ENCODE measurements at places on chromosomes 1 and 21.

DNA sequence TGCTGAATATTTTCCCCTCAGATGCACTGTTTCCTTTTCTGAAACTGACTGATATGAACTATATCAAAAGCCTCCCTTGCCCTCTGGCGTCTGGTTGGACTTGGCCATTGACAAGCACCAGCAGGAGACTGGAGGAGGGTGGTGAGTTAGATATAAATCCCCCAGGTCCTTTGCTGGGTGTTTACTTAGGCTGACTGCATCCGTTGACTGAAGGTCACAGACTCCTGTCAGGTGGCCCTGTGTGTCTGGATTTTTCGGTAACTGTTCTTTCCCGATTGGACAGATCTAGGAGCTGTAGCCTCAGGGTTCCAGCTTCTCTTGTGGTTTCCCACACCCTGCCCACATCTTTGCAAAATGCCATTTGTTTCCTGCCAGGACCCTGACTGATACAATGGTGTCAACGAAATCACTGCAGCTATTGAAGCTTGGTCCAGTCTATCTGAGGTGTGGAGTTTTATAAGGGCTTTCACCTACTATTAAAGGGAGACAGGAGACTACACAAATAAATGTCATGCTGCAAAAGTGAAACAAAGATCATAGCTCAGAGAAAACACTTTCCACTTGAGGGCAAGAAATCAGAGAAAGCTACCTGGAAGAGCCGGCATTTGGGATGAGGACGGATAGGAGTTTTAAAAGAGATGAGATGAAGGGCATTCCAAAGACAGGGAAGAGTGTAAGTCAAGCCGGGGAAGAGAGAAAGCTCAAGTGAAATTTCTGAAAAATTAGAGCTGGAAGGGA lies 1.5 kb upstream of the MAGI3 start:
- DNase-seq = peak; percentile 48

DNA sequence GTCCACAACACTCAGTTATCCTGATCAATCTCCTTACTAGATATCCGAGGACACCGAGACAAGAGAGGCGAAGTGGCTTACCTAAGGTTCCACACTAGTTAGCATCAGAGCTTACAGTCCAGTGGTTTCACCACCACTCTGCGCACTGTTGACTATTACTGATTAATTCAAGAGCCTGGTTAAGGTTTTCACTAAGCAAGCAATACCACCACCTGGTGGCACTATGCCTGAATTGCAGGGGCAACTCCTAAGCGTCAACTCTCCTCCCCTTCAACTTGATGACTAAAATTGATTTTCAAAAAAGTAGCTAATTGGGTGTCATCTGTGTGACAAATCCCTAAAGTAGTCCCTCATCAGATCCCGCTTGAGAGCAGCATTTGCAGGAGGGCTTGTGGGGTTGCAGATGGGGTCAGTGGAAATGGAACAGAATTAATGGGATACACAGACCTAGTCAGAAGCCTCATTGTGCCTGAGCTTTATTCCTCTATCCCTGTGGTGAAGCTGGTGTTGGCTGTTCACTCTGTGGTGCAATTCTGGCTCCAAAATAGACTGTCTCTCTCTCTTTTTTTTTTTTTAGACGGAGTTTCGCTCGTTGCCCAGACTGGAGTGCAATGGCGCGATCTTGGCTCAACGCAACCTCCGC lies 9.1 kb downstream of the TTC22 start:
- peak; percentile 46 for DNase-seq

DNA sequence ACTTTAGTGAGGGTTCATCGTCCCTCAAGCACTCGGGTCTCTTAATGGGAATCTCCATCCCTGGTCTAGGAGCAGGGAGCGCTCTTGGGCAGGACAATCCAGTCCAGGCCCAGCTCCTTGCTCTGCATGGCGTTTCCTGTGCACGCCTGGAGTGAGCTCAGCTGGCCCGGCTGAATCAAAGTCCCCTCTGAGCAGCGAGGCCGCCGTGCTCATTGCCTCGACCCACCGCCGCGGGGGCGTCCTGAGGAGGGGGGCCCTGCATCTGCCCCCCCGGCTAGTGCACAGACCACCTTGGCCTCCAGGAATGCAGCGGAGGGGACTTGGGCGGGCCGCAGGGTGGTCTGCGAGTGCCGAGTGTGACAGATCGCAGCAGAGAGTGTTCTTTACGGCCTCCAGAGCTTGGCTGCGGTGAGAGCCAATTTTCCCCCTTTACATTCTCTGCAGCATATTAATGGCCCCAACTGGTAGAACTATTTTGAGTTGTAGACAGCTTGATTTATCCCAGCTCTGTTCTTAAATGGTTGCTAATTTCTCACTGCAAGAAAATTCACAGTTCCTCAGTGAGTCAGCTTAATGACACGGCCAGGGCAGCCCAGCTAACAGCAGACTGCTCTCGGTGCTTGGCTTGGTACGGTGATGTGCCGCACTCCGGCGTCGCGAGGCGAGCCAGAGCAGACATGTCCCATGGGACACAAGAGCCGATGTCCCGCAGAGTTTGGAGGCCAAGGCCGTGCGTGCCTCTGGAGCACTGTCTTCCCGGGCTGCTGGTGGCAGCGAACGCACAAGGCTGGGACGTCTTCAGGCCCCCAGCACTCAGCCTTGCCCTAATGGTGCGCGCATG lies 39.8 kb downstream of the SNAP47 start:
- peak; percentile 15 for DNase-seq

DNA sequence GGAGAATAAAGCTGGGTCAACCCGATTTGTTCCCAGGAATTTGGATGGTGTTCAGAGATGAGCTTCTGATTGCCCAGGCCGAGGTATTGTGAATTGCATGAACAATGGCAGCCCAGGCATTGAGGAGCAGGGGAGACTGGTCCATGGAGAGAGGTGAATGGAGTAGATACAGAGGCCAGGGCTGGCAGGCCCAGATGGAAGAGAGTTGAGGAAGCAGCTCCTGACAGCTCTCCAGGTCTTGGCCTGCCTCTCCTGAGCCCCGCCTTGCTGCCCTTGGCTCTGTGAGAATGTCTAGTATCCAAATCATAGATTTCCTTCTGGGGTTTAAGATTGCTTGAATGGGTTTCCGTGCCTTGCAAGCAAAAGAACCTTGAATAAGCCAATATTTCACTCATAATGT lies 11.5 kb downstream of the ABCA4 start:
- no peak for DNase-seq

DNA sequence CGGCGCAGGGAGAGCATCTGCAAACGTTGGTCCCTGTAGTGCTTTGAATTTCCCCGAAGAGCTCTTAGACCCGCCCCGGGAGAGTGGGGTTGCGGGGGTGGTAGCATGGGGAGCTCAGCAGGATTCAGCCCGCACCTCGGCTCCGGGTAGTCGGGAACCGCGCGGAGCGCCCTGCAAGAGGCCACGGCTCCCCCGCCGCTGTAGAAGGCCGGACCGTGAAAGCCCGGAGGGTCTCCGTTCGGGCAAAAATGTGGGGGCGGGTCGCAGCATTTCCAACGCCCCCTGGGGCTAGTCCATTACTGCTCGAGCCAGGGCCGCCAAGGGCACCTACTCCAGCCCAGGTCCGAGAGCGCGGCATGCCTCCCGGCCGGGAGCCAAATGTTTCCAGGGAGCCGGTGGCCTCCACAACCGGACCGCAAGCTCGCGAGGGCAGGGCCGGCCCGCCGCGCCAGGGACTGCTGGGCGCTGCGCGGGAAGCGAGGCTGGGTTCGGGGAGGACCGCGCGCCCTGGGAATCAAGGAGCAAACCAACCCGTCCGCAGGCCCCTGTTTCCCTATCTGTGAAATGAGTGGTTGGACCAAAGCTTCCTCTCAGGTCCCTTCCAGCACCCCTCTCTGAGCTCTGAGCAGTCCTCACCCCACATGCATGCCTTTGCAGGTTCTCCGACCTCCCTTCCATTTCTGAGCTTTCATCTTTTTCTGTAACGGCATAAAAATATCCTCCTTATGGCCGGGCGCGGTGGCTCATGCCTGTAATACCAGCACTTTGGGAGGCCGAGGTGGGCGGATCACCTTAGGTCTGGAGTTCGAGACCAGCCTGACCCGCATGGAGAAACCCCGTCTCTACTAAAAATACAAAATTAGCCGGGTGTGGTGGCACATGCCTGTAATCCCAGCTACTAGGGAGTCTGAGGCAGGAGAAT lies 775 bp upstream of the TMEM63A start:
- DNase-seq = peak; percentile 69

- no peak for DNase-seq
These were observed 59.6 kb downstream of the MEGF6 start for GRCh38 chr1:3551711-3552110.

DNA sequence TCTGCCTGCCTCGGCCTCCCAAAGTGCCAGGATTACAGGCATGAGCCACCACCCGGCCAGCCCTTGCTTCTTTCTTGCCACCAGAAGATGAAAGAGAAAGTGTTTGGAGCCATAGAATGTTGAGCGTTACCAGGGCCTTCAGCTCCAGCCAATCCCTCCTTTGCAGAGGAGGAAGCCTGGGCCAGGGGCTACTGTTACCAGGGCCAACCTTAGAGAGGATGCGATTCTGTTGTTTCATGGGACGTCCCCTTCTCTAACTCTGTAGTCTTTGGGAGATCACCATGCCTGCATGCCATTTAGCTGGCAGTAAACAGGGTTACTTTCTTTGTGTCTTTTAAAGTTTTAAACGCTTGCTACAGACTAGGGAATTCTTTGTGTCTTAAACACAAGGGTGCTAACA lies 45.8 kb downstream of the CLDN14 start:
- no peak for DNase-seq

- no peak for DNase-seq
These were observed 12.9 kb downstream of the EPHA8 start for GRCh38 chr1:22576150-22576544.

DNA sequence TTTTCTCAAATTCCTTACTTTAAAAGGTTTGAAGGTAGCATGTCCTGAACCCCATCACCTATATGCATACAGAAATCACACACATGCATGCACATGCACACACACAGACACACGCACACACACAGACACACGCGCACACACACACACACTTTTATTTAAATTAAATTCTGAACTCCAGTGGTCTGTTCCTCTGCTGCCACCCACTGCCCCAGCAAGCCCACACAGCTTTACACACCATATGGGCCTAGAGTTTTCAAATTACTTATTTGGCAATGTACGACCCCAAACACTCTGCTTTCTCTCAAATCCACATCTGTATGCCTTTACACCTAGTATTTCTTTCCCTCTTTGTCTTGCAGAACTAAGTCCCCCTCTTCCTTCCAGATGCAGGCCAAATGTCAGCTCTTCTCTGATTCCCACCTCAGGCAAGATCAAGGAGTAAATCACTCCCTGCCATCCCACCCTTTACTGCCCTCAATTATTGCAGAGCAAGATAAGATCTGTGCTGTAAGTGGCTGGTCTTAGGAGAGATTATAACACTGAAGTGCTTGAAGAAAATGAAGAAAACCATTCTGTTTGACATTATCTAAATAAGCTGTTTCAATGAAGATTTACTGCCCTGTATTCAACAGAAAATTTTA lies 429.9 kb upstream of the CXADR start:
- no peak for DNase-seq
